Astrocyte of the spinal cord (primary cell): ENCODE measurements at places on chromosomes 16 and 17.

DNA sequence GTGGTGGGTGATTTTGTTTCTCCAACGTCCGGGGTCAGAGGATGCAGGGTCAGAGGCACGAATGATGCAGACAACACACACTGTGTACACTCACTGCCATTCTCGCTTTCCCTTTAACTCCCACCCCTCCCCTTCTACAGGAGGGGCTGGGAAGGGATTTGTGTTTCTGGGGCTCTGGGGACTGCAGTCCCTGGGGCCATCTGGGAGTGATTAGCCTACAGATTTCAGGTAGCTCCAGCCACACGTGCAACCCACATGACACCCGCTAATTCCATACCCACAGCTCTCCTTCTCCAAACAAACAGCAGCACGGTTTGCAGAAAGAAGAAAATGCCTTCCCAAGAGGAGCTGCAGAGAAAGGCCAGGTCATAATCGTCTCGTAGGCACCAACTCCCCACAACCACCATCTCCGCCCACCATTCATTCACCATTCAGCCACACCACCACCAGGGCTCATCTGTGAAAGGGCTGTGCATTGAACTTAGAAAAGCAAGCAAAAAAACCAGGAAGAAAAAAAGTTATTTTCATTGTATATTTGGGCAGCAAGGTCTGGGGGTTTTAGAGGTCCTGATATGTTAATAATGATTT lies 9.4 kb upstream of the SOX9 start:
- no peak for DNase-seq

GRCh38 chr16:10871157-10871991 lies 5.6 kb upstream of the CIITA start:
- DNase-seq = peak; percentile 90

DNA sequence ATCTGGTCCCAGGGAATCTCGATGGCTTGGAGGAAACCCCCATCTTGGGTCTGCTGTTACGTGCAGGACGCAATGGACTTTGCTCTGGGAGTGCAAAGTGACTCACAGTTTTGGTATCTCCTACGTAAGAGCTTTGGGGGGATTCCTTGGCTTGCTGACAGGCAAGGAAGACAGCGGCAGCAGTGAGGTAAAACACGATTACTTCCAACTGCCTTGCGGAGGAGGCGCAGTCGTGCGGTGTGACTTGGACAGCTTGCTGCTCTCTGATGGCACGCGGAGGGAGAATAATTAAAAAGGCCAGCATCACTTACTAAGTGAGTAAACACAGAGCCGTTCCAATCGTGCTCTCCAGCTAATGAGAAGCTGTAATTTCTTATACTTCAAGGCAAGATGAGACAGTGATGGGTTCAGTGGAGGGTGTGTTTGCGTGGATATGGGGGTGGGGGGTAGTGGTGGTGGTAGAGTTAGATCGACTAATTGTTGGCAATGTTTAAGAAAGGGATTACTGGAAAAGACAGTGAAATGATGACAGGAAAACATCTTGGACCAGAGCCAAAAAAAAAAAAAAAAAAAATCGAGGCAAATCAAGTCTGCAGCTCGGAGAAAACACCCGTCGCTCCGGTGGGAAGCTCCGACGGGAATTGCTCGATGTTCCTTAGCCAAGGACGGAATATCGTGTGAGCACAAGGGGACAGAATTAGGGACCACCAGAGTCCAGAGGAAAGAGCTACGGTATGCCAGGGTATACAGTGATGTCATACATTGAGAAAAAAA lies 184.8 kb upstream of the ZFHX3 start:
- DNase-seq = peak; percentile 85

- no peak for DNase-seq
Observed at GRCh38 chr17:45031231-45032173, 19.9 kb downstream of the DCAKD start.

DNA sequence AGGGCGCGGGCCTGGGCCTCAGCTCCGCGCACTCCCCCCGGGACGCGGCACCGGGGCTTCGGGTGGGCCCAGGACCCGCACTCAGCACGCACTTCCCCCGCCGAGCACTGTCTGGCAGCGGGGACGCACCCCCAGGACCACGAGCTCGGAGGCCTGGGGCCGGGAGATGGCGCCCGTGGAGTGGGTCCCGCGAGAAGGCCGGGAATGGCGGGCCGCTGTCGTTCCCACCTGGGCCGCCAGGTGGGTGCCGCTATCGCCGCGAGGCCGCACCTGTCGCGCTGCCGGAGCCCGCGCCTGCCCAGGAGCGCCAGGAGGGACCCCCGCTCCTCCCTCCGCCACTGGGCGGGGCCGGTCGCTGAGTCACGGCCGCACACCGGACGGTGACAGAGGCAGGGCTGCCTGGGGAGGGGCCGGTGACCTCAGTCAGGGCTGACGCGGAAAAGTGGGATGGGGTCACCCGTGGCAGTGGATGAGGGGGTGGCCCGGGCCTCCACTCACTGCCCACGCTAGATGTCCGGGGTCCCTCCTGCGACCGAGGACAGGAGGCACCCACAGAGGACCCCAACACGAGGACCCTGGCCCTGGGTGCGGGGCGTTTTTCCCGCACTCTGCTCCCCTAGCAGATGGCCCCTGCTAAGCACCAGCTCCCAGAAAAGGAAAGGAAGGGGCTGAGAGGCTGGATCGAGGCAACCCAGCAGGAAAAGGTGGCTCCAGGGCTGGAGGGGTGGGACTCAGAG lies 6.9 kb upstream of the ACTG1 start:
- DNase-seq = no peak

DNA sequence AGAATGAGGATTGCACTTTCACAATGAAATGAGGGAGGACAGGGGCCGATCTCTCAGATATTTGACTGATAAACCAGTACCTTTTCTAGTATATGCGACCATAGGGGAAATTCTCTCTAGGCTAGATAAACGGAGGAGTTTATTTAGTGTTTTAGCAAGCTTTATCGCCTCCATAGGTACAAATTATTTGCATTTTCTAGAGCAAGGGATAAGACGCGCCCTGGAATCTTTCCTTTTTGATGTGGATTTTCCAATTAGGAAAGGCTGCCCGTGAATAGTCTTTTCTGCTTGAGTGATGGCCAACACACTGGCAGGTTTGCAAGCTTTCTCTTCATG lies 351 bp upstream of the GDPD1 start:
- peak; percentile 22 for DNase-seq

GRCh38 chr16:80580109-80580832 lies 39.5 kb downstream of the DYNLRB2 start:
- DNase-seq = peak; percentile 74

- DNase-seq = no peak
Observed at GRCh38 chr17:20120836-20121235, 111.7 kb downstream of the SPECC1 start.

- peak; percentile 2 for DNase-seq
Observed at GRCh38 chr16:51243936-51244436, 92.9 kb upstream of the SALL1 start.

- no peak for DNase-seq
Observed at GRCh38 chr17:37699285-37699973, 45.4 kb downstream of the HNF1B start.

GRCh38 chr16:69112285-69113129 lies 7.1 kb downstream of the HAS3 start:
- no peak for DNase-seq

GRCh38 chr16:68884861-68885720 lies 41.8 kb downstream of the TANGO6 start:
- DNase-seq = no peak

DNA sequence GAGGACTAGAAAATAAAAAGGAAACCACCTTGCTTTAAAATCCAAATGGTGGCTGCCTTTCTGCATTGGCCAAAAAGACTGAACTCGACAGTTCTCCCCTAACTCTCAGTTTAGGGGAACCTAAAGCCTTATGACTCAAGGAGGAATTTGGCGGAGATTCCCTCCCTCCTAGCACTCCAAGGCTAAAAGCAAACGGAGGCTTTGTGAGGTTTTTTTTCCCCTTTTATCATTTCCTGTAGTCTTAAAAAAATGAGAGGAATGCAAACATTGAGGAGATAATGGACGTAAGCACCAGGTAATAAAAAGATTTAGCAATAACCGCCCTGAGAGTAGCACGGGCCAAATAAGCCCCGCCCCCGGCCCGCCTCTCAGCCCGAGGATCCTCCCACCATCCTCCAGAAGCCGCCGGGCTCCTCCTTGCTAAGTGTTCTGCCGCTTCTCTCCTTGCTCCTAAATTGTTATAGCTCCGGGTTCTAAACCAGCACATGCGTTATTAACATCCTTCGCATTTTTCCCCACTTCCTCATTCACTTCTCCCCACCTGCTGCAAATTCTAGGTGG lies 5.8 kb upstream of the KIFC3 start:
- peak; percentile 87 for DNase-seq

GRCh38 chr17:28759256-28759865 lies 15.6 kb downstream of the TRAF4 start:
- no peak for DNase-seq

DNA sequence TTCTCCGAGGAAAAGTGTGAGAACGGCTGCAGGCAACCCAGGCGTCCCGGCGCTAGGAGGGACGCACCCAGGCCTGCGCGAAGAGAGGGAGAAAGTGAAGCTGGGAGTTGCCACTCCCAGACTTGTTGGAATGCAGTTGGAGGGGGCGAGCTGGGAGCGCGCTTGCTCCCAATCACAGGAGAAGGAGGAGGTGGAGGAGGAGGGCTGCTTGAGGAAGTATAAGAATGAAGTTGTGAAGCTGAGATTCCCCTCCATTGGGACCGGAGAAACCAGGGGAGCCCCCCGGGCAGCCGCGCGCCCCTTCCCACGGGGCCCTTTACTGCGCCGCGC lies at the start of gene ERBB2:
TSS of gene ERBB2 (plus strand) at position 247 of the 330 bp plus-strand sequence. CDS start 175 bp downstream, outside the sequence.
- peak; percentile 79 for DNase-seq

GRCh38 chr16:3183445-3184139 lies 4.4 kb upstream of the OR1F1 start:
- no peak for DNase-seq

GRCh38 chr17:36947922-36948716 lies 635 bp upstream of the AATF start:
- no peak for DNase-seq

- peak; percentile 81 for DNase-seq
Observed at GRCh38 chr17:78214016-78214705, at the start of gene BIRC5. Gene BIRC5 (plus strand): TSS chr17:78214253. CDS start chr17:78214317, 64 bp downstream.

DNA sequence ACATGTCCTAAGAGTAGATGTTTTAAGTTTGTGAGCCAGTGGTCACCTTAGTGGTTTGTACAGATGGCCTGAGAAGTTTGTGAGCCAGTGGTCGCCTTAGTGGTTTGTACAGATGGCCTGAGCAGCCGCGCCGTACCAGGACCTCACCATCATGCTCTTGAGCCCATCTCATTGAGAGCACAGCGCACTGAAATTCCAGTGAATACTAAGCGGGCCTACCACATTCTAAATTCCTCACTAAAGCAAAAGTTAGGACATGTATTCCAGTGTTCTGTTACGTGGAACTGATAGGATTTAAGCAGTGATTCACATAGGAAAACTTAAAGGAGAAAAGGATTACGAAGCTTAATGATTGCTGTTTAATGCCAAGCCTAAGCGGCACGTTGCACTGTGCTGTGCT lies 3.9 kb downstream of the USP10 start:
- no peak for DNase-seq

GRCh38 chr16:53704445-53704813 lies 473 bp downstream of the FTO start:
- peak; percentile 5 for DNase-seq

GRCh38 chr17:35486920-35487732 lies 38.6 kb upstream of the SLFN13 start:
- peak; percentile 46 for DNase-seq

DNA sequence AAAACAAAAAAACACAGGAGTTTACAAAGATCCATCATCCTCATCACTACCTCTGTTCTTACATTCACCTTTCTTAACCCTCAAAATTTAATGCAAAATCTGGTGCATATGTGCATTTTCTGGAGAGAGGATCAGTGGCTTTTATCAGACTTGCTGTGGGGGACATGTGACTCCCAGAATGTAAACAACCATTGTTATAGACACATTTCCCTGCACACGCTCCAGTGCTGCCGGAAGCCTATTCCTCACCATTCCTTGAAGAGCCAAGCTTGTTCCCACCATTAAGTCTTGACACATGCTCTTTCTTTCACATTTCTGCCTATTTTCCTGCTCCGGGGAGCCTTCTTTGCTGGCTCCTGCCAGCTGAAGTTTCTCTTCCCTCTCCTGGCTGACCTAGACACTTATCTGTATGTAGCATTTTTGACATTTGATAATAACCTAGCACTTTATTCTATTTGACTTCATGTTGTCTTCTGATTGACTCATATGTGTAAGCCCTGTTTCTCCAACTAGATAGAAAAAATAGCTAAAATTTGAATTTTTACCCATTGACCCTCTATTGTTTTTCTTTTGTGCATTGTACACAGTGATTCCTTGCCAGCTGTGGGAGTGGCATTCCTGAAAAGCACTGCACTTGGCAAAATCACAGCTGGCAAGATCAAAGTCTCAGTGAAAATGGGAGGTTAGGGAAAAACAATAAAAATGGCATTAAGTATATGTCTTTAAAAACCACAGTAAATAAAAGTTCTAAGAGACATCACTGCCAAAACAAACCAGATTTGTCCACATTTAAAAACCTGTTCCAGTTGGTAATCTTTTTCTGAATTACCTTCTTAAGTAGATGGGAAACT lies 76.8 kb upstream of the CIBAR2 start:
- no peak for DNase-seq

DNA sequence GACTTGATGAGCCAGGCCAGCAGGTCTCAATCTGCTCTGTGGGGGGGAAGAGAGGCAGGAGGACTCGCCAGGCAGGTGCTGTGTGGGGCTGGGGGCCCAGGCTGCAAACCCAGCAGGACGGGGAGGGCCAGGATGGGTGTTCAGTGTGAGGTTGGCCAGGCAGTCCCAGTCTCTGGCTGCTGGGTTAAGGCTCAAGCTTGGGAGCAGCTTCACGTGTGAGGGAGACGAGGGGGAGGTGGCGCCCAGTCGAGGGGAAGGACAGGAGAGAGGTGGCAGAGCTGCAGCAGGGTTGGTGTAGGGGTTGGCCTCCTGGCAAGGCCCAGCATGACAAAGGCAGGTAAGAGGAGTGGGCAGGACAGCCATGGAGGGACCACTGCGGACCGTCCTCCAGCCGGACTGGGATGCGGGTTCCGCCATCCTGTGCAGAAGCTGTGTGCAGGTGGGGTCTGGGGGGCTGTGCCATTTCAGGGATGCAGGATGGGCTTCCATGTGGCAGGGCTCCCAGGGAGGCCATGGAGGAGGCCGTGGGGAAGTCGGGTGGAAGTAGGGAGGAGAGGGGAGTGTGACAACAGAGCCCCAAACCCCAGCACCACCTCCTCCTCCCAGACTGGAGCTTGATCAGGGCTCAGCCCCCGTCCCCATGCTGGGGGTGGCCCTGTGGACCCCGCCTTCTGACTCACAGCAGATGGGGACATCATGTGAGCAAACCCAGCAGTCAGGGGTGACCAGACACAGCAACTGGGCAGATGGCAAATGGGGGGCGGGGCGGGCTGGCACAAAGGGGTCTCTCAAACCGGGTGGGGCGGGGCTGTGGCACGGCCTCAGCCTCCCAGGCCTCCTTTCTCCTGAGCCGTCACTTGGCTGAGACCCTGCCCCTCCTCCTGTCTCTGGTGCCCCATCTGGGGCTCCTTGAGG lies 2.8 kb downstream of the ADGRG1 start:
- DNase-seq = no peak
